Pancreas (tissue), 10 donors: ENCODE measurements at places on chromosomes 3 and 15.

DNA sequence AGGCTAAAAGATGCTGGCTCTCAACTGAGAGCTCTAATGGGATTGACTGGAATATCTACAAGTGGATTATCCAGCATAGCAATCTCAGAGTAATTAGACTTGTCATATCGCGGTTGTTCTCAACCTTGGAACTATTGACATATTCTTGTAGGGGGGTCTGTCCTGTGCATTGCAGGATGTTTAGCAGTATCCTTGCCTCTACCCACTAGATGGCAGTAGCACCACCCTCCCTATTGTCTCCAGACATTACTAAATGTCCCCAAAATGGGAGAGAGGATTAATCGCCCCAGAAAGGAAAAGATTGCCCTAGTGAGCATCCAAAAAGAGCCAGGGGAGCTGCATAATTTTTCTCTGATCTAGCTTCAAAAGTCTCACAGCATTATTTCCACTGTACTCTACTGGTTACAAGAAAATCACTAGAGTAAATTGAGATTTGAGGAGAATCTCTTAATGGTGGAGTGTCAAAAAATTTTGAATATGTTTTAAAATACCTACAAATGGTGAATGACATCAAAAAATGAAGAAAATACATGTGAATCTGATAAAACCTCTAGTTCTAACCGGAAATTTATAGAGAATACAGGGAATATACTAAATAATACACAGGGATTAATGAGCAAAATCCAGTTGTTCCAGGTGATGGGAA lies 388.2 kb upstream of the AGTR1 start:
- no peaks in the 10 kb centered on the region for H3K4me1 ChIP-seq
- DNase-seq: no peak
- H3K36me3 ChIP-seq: no peaks in the 10 kb centered on the region

DNA sequence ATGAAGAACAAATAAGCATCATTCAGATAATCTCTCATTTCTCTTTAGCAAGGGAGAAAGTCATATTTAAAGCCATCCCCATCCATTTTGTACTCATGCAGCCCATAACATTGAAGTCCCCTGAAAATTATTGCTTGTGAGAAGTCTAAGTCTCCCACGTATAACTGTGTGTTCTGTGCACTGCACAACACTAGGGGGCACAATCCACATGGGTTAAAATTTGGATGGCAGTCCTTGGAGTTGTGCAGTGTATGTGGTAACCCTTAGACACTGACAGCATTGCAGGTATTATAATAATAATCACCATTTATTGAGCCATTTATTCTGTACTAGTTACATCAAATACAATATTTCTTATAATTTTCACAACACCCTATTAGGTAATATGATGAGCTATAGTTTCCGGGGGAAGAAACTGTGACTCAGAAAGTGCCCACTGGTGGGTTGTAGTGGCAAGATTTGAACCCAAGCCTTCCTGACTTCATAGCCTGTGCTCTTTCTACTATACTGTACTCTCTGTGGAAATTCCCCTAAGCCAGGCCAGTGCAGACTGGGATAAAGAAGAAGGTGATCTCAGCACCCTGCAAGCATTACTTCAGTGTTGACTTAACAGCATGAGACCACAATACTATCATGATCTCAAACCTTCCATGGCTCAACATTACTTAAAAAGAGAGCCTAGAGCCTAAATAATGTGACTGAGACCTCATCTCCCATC lies 15.7 kb downstream of the KCNAB1 start:
- no peak overlapping the region for H3K27ac ChIP-seq
- DNase-seq: no peak
- H3K27me3 ChIP-seq: no peaks in the 10 kb centered on the region
- no peaks in the 10 kb centered on the region for H3K36me3 ChIP-seq

GRCh38 chr3:151558661-151559060 lies 97.8 kb upstream of the IGSF10 start:
- H3K27ac ChIP-seq: no peak overlapping the region
- H3K36me3 ChIP-seq: no peaks in the 10 kb centered on the region
- H3K4me1 ChIP-seq: no peaks in the 10 kb centered on the region
- no peak overlapping the region for H3K4me3 ChIP-seq
- no peak for DNase-seq

GRCh38 chr3:29410220-29410619 lies 129.3 kb downstream of the RBMS3 start:
- H3K36me3 ChIP-seq: no peaks in the 10 kb centered on the region
- no peak overlapping the region for H3K27ac ChIP-seq
- H3K27me3 ChIP-seq: no peaks in the 10 kb centered on the region
- H3K4me1 ChIP-seq: no peaks in the 10 kb centered on the region
- H3K4me3 ChIP-seq: no peak overlapping the region

- no peak overlapping the region for H3K4me3 ChIP-seq
- DNase-seq: no peak
- no peaks in the 10 kb centered on the region for H3K36me3 ChIP-seq
- H3K4me1 ChIP-seq: no peaks in the 10 kb centered on the region
These were observed 237.0 kb downstream of the SCAPER start for GRCh38 chr15:76667943-76668715.

- H3K4me1 ChIP-seq: no peaks in the 10 kb centered on the region
- H3K27me3 ChIP-seq: peaks cover 7% of the 10 kb centered on the region
- no peak for DNase-seq
- H3K4me3 ChIP-seq: peak within 1 kb of the TSS; percentile 26
- no peaks in the 10 kb centered on the region for H3K36me3 ChIP-seq
These were observed at the start of gene SLC6A20 for GRCh38 chr3:45795882-45796765. Gene SLC6A20, minus strand, starts transcription at chr3:45796536. Its CDS starts 117 bp downstream, at chr3:45796419.

DNA sequence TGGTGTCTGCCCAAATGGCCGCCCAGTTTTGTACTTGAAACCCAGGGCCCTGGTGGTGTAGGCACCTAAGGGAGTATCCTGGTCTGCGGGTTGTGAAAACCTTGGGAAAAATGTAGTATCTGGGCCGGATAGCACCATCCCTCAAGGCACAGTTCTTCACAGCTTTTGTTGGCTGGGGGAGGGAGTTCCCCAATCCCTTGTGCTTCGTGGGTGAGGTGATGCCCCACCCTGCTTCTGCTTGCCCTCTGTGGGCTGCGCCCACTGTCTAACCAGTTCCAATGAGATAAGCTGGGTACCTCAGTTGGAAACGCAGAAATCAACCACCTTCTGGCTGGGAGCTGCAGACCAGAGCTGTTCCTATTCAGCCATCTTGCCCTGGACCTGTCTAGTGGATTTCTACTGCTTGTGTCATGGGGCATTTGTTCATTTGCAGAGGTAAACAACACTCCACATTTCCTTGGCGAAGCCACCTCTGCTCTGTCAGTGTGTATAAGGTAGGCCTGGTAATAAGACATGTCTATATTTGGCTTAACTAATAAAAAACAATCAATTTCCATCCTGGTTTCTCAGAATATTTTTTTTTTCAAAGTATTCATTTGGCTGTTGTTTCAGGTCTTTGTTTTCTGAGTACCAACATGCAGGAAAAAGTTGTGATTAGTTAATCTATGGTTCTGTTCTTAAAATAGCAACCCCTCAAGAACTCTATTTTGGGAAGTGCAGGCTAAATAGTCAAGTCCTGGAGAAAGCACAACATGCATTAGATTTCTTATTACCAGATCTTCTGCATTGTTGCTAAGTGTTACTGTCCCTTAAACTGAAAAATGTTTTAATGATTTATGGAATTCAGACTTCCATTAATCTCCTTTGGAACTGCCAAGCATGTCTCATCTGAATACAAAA lies 304.3 kb downstream of the ZIC1 start:
- H3K4me3 ChIP-seq: no peak overlapping the region
- DNase-seq: no peak
- no peaks in the 10 kb centered on the region for H3K4me1 ChIP-seq
- no peak overlapping the region for H3K27ac ChIP-seq
- no peaks in the 10 kb centered on the region for H3K36me3 ChIP-seq

GRCh38 chr3:19063936-19064335 lies 84.4 kb upstream of the KCNH8 start:
- H3K36me3 ChIP-seq: no peaks in the 10 kb centered on the region
- no peak for DNase-seq
- H3K4me1 ChIP-seq: no peaks in the 10 kb centered on the region
- H3K4me3 ChIP-seq: no peak overlapping the region

GRCh38 chr15:72229076-72229946 lies 1.7 kb downstream of the PKM start:
- H3K27me3 ChIP-seq: no peaks in the 10 kb centered on the region
- peak overlapping the region; percentile 81 for H3K27ac ChIP-seq
- H3K4me3 ChIP-seq: peak overlapping the region; percentile 80
- H3K4me1 ChIP-seq: peaks cover 7% of the 10 kb centered on the region
- DNase-seq: no peak
